ENCODE measurements at places on chromosomes 1 and 21. TPM values are rescaled to one million over a fixed set of nuclear protein-coding genes. Genes with fewer than 3 reads are reported as not detected.

The WNT2B gene
- total RNA-seq: 6.3 TPM

The COL16A1 gene
- 63.0 TPM for total RNA-seq

The DMBX1 gene
- not detected for total RNA-seq

The GNG4 gene
- total RNA-seq: 0.57 TPM

The SEMA4A gene
- 22.7 TPM for total RNA-seq

The TMEM125 gene
- total RNA-seq: 228 TPM

DNA sequence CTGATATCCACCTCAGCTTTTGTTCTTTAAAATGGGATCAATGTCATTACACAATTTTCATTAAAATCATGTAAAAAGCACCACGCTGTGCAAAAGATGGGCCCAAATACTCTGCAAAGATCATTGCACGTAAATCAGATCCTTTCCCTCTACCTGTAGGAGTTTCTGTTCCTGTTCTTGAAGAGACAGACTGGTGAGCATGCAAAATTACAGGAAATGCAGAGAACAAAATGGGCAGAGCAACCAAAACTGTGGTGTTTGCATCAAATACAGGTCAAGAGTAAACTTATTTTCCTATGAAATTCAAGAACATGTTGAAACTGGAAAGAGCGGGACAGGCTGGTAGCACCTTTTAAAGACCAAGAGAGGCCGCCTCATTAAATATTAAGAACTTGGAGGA, 294.9 kb upstream of the ADGRL2 start:
- no peak for DNase-seq

GRCh38 chr1:87781554-87781953, 452.9 kb downstream of the LMO4 start:
- no peak for DNase-seq

DNA sequence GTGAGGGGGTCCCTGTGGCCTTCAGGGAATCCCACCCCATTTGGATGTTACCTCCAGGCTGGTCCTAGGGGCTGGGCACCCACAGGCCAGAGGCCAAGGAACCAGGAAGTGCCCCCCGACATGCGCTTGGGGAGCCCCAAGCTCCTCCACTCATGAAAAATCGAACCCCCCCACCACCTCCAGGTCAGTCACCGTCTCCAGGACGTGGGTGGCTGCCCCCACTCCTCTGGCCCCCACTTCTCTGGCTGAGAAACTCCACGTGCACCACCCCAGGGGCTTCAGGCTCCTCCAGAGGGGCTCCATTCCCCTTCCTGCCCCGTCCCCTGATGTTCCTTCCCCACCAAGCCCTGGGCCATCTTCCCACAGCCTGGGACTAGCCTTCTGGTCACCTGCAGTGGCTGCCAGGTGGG, 30.5 kb upstream of the POFUT2 start:
- no peak for DNase-seq

DNA sequence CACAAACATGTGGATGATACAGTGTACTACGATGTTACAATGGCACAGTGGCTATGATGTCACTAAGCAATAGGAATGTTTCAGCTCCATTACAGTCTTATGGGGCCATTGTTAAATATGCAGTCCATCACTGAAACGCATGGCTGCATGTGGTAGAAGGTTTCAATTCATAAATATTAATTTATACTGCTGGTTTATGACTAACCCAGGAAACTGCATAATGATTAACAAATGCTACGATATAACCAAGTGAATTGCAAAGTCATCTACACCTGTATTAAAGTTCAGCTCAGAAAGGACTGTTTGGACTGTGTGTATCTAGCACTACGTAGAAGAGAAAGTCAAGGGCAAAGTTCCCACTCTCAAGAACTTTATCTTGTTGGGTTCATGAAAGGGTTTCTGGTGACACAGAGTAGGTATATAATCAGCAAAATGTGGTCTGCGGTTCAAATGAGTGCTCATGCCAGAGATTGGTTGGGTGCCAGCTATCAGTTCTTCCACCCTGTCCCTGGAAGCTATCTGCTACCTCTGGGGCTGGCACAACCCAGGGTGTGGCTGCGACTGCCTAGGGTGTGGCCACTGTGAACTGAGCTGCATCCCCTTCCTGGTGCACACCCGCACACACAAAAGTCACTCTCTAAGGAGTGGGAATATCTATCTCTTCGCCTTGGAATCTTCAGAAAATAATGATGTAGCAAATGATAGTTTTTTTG, 14.8 kb downstream of the MGST3 start:
- DNase-seq: no peak

DNA sequence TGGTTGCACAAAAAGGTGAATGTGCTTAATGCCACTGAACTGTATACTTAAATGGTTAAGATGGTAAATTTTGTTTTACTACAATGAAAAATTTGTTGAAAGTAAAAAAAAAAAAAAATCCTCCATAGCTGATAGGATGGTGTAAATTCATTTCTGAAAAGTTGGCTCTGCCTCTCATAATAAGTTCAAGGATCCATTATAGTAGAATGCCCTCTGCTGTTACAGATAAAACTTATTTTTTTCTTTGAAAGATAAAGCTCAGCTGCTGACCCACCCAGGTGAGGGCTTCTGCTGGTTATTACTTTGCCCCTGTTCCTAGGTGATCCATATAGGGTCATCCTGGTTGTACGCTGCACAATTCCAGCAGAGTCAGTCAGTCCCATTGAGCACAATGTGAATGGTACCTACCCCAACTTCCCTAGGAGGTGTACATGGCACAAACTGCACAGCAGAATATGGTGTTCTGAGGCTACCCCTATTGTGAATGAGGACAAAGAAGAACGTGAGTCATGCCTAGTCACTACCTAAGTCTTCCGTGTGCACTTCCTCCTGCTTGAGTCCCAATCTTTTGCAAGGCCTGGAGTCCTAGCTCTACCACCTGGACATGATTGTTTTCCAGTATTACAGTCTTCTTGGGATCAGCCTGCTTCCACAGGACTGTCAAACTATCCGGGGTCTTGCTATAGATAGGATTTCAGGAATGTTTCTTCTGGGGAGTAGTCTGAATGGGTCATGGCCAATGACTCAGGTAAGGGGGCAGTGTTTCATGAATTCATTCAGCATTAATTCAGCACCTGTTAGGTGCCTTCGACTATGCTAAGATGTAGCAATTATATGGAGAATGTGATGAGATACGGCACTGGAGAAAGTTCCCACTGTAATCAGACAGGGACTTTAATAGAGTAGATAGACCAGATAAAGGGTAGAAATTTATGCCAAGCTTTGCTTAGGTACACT, 20.8 kb upstream of the CD5L start:
- no peak for DNase-seq

- DNase-seq: no peak
These were observed 29.6 kb downstream of the PRSS38 start for GRCh38 chr1:227845147-227845458.

- no peak for DNase-seq
These were observed 171.7 kb downstream of the NEK7 start for GRCh38 chr1:198328458-198329032.

GRCh38 chr1:183255073-183255472, 69.0 kb downstream of the LAMC2 start:
- no peak for DNase-seq

GRCh38 chr1:97767381-97767780, 153.5 kb downstream of the DPYD start:
- DNase-seq: no peak

GRCh38 chr21:32406405-32406804, 6.1 kb upstream of the EVA1C start:
- DNase-seq: no peak

DNA sequence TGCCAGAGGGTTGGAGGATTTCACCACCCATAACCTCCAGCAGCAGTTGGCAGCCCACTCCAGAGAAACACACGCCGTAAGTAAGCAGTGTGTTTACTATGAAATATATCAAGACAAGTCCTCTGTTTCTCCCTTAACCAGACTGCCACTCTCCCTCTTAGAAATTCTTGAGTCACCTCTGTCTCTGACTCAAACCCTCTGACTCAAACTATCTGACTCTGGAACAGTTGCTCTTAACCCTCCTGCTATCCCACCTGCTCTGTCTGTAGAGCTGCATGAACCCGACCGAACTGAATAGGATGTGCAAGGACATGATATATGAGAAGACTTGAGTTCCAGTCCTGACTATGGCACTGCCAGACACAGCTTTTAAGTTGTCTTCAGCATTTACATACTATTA, 14.1 kb downstream of the INPP5B start:
- no peak for DNase-seq

- DNase-seq: no peak
These were observed 3.0 kb downstream of the SDE2 start for GRCh38 chr1:225995919-225996864.

GRCh38 chr1:22332795-22333499, 118.7 kb upstream of the ZBTB40 start:
- no peak for DNase-seq

DNA sequence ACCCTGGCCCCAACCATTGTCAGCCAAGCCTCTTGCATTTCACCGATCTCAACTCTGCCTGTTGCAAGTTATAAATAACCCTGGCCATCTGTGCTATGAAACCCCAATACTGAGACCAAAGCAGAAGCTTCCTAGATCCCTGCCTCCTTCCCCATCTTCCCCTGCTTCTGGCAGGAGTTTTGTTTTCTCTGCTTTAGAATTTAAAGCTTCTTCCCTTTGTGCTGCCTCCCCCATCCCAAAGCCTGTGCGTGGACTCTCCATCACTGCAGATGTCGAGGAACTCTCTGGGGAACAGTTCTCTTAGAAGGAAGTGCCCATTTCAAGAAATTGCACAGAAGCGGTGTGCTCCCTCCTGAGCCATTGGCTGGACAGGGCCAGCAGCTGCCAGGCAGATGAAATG, 17.4 kb upstream of the MYOG start:
- DNase-seq: no peak

GRCh38 chr1:117967881-117968280, 38.3 kb downstream of the WDR3 start:
- DNase-seq: peak; percentile 59

DNA sequence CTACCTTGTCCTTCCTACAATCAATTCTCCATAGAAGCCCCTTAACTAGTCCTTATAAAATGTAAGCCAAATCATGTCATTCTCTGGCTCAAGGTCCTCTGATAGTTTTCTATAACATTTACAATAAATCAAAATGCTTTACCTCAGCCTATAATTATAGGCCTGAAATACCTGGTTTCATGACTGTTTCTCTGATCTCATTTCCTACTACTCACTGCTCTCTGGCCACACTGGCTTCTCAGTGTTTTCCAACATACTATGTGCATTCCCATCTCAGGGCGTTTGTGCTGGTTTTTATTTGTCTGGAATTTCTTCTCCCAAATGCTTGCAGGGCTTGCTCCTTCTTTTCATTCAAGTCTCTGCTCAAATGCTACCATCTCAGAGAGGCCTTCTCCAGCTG, 67.9 kb upstream of the MAGI3 start:
- no peak for DNase-seq

DNA sequence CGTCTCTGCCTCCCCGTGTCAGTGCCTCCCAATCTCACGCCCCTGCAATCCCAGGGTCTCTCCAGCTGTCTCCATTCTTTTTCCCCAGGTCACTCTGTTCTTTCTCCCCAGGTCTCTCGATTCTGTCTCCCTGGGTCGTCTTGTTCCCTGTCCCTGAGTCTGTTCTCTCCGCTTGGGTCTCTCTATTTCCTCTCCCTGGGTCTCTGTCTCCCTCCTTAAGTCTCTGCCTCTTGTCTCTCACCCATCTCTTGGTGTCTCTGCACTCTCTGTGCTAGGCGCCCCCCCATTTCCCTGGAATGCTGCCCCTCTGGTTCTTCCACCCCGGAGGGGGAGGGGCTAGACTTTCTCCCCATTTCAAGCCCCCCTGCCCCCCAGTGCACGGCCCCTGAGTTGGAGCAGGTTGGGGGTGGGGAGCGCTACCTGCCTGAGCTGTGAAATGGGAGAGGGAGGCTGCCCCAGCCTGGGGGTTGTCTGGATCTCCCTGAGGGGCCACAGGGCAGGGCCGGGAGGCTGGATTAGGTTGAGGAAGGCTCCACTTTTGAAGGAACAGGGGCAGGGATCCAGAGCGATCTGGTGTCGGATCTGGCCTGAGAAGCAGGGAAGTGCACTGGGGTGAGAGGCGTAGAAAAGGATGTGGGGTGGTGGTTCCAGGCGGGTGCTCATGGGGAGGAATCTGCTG, 1.4 kb downstream of the PTPRF start:
- DNase-seq: peak; percentile 57

- no peak for DNase-seq
These were observed 485.7 kb downstream of the AJAP1 start for GRCh38 chr1:5140136-5140535.

Data from lung (tissue), 17 donors.